ENCODE measurements at places on chromosomes 5 and 9.

DNA sequence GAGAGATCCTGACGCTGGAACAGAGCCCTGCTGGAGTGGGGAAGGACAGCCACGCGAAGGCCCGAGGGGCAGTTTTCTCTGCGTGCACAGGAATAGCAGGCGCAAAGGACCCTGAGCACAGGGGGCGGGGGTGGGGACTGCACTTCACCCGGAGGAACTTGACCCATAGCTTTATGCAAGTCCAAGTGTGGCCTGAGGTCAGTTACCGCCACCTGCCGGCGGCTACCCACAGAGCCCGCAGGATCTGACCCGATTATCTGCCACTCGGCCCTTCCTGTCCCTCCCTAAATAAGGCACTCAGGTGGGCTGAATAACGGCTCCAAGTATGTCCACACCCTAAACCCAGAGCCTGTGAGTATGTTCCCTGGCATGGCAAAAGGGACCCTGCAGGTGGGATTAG is 65.4 kb upstream of the FCN1 start:
- no peak for DNase-seq

- no peak for DNase-seq
Observed at GRCh38 chr5:77876862-77877502, 100.8 kb upstream of the TBCA start.

DNA sequence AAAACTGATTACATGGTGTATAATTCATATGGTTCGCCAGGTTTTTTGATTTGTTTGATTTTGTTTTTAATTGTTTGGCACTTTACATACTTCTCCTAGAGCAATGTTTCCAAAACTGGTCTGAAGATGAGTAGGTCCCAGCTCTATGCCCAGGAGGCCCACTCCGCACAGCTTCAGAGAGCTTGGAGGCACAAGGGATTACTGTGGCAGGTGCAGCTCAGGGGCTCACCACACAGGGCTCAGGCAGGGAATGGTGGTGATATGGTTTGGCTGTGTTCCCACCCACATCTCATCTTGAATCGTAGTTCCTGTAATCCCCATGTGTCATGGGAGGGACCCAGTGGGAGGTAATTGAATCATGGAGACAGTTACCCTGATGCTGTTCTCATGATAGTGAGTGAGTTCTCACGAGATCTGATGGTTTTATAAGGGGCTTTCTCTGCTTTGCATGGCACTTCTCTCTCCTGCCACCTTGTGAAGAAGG is 296.6 kb downstream of the MED10 start:
- no peak for DNase-seq

DNA sequence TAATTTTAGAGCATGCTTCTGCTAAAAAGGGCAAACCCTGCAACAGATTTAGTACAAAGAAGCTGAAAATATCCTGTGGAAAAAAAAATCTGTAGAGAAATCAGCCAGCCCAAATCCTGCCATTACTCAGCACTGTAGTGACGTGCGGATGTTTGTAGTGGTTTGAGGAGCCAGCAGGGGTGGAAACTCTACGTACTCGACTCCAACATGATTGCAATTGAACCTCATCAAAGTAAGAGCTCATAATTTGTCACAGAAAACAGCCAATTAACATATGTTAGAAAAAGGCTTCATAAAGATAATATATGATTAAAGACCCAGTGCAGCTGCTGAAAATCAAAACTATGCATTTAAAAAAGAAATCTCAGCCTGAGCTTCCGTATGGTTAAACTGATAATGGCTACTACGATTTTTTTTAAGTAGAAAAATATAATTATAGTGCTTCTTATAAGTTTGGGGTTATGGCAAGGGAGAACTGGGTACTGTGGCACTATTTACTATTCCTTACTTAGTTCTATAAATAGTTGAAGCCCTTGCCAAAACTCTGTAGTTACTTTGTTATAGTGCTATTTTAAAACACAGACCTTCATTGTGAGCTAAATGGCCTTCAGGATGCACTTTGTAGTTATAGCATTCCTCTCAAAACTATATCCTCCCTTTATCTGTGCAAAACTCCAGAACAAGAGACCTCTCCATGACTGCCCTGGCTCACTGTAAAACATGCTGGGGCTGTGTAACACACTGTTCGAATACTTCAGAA is 49.4 kb downstream of the MEF2C start:
- DNase-seq, result no peak

GRCh38 chr5:2746561-2747032 is 4.9 kb downstream of the IRX2 start:
- no peak for DNase-seq

DNA sequence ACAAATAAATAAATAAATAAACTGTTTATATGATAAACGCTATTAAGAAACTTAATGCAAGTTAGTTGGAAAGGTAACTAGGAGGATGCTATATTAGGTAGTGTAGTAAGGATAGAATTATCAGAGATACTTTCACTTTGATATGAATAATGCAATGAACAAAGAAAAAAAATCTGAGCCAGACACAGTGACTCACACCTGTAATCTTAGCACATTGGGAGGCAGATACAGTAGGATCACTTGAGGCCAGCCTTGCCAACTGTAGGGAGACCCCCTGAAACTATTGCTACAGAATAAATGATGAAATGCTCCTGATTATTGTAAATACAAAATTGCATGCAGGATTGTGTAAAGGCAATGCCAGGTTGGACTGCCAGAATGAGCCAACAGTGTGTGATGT is 109.2 kb downstream of the ANXA2R start:
- no peak for DNase-seq

DNA sequence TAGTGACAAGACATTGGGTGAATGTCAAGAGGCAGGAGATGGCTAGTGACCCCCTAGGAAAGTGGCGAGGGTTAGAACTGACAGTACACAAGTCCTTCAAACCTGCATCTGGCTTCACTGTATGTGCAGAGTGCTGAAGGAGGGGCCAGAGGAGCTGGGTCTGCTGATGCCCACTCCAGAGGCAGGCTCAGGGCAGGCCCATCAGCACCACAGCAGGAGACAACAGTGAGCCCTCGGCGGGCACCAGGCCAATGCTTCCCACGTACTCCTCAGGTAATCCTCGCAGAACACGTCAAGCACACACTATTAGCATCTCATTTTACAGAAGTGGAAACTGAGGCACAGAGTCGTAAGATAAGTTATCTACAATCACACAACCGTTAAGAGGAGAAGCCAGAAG is 76.1 kb upstream of the SH3PXD2B start:
- DNase-seq, result no peak

DNA sequence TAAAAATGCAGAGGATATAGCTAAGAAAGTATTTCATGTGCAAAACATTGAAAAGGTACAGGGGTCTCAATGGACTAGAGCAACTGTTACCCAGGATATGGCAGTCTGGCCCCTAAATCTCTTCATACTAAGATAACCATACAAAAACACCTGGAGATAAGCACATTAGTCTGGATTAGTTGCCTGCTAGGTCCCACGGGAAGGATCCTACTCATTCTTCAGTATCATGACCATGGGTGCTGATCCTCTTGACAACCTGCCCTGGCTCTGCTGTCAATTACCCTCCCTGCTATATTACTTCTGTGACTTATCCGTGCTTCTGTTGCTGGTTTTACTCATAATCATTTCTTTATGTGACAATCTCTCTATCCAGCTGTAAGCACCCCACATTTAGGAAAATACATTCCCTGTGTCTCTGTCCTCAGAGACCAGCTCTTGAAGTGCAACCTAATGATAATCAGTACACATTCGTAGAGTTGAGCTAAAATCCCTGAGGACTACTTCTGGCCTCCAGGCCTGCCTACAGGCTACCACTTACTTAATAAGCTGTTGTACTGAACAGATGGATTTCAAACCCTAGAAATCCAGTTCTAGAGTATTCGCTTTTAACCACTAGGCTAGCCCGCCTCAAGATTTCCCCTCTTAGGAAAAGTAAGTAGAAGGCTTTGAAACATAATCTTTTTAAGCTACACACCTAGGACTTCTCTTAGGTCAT is 190.5 kb upstream of the OR13F1 start:
- no peak for DNase-seq

GRCh38 chr9:72044095-72044494 is 16.3 kb downstream of the C9orf57 start:
- DNase-seq, result no peak

DNA sequence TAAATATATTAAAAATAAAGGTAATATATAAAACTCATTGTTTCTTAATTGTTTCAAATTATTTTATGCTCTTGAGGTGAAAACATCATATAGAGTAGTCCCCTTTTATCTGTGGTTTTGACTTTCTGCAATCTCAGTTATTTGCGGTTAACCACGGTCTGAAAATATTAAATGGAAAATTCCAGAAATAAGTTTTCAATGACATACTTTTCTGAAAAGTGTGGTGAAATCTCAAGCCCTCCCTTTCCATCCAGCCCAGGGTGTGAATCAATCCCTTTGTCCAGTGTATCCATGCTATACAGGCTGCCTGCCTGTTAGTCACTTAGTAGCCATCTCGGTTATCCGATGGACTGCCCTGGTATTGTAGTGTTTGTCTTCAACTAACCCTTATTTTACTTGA is 546.7 kb upstream of the DMAC1 start:
- no peak for DNase-seq

- DNase-seq, result no peak
Observed at GRCh38 chr5:56639476-56639875, 175.9 kb upstream of the MAP3K1 start.
